ENCODE measurements at places on chromosomes 16 and 17. TPM values are rescaled to one million over a fixed set of nuclear protein-coding genes. Genes with fewer than 3 reads are reported as not detected.

GRCh38 chr17:13888056-13888609 lies 181.2 kb upstream of the COX10 start:
- no peak for DNase-seq

GRCh38 chr16:678858-679813 lies 1.1 kb upstream of the STUB1 start:
- DNase-seq = no peak

- no peak for DNase-seq
Measured at GRCh38 chr17:49290690-49291359, 60.2 kb upstream of the PHOSPHO1 start.

DNA sequence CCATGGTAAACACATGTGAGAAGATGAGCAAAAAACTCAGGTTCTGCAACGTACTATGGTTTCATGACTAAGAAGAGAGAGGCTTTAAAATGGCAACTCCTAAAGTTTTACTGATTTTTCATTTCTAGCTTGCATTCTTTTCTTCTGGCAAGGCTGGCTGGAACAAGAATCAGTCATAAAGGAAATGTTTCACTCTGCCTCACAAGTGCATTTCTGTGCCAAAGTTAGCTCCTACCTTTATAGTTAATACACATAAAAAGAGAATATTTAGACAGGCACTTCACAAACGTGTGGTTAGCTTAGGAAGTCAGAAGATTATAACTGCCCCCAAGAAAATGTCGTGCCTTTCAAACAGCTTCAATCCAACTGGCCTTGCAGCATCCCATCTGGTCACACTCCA lies 417.1 kb upstream of the CDH11 start:
- no peak for DNase-seq

GRCh38 chr16:2042986-2043666 lies 4.5 kb downstream of the NTHL1 start:
- DNase-seq = no peak

DNA sequence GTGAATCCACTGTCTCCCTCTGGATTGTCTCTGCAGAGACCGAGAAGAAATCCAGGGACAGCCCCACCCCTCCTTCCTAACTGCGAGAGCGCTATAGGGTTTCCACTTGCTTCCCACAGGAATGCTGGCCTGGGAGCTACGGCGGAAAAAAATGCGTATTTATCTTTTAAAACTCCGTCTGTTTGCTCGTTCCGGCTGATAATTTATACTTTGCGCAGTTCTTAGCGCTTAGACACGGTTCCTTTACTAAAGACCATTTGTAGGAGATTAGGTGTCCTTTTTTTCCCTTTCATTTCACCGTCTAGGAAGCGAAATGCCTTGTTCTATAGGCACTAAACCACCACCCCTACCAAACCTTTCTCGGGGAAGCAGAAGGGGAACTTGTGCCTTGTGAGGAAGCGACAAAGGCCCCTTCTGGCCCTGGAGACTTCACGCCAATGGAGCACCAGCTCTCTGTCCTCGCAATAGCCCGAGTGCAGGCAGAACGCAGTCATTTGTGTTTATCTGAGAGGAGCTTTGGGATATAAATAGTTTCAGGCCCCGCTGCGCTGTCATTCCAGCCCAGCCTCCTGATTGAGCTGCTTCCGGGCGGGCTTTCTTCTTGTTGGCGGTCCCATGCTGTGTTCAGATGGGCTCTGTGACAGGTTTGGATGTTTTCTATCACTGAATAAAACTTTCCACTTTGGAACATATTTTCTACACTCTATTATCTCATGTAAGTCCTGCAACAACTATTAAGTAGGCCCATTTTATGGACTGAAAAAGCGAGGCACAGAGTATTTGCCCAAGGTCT lies 791 bp upstream of the SUPT4H1 start:
- no peak for DNase-seq

- DNase-seq = no peak
Measured at GRCh38 chr16:80931801-80932707, 74.6 kb downstream of the CMC2 start.

GRCh38 chr16:66357523-66357928 lies 9.0 kb upstream of the CDH5 start:
- no peak for DNase-seq

DNA sequence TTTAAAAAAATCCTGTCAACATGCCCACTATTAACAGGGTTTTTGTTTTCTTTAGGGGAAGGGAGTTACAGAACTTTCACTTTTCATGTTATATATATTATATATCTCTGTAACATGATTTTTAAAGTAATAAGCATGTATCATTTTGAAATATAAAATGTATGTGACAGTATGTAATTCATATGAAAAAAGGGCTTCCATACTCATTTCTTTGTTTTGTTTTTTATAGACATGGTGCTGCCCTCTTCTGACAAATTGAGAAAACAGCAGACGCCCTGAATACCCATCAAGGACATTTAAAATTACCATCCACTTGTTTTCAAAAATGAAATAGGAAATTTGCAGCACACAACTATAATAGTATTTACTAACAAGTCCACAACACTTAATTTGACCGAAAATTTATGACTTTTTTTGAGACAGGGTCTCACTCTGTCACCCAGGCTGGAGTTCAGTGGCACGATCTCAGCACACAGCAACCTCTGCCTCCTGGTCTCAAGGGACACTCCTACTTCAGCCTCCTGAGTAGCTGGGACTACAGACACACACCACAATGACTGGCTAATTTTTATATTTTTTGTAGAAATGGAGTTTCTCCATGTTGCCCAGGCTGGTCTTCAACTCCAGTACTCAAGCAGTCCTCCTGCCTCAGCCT lies 30.4 kb downstream of the CFDP1 start:
- no peak for DNase-seq

DNA sequence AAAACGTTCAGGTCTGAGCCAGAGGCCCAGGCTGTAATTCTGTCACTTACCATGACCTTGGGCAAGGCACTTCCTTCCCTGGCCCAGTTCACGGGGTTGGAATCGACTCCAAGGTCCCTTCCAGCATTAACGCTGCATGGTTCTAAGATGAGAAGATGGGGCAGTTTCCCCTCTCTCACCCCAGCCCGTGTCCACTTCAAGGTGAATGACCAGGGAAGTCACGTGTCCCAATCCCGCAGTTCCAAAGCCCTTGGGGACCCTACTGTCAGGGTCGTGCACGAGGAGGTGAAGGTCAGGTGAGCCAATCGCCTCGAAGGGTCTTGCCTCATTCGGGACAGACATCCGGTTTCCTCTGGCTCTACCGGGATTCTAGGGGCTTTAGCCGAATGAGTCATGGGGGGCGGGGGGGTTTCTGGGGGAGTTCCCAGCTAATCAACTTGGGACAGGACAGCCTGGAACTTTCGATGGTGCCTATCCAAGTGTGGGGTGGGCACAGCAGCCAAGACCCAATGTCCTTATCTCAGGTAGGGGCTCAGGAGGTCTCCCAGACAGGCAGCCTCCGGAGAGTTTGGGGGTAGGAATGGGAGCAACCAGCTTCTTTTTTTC lies 762 bp upstream of the CSF3 start:
- DNase-seq = no peak

- no peak for DNase-seq
Measured at GRCh38 chr16:72995151-72995881, 52.6 kb downstream of the ZFHX3 start.

GRCh38 chr17:78113804-78114785 lies 14.5 kb downstream of the TMC6 start:
- DNase-seq = no peak

GRCh38 chr17:62949036-62949435 lies 17.0 kb upstream of the TANC2 start:
- DNase-seq = no peak

DNA sequence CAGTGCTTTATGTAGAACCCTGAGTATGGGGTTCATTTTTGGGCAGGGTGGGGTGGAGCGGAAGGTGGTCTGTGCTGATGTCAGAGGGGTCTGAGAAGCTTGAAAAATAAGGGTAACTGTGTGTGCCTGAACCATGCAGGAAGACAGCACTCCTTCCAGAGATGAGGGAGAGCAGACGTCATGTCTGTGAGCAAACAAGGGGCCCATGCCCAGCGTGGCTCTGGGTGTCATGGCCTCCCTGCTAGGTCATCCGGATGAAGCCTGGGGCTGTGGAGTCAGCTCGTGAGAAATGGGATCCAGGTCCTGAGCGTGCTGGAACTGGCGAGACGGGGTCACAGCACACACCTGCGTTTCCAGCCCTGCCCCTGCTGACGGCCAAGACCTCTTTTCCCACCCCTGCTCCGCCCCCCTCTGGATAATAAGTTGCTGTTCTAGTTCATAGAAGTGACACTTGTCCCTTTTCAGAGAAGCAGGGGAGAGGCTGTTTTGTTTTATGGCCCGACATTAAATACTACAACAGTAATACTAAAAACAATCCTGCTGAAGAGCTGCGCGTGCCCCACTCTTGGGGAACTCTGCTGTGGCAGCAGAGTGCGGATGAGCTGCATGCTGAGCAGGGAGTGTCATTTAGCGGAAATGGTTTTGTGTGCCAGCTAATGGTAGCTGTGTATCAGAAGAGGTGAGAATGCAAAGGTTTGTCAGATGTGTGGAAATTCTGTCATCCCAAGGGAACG lies 92.6 kb downstream of the RPTOR start:
- no peak for DNase-seq

- peak; percentile 69 for DNase-seq
Measured at GRCh38 chr16:4307215-4308037, 8.4 kb upstream of the GLIS2 start.

- no peak for DNase-seq
Measured at GRCh38 chr16:72963533-72964315, 84.2 kb downstream of the ZFHX3 start.

GRCh38 chr17:30332057-30332542 lies 1.8 kb downstream of the TMIGD1 start:
- DNase-seq = no peak

- no peak for DNase-seq
Measured at GRCh38 chr16:27312580-27313421, 973 bp upstream of the IL4R start.

DNA sequence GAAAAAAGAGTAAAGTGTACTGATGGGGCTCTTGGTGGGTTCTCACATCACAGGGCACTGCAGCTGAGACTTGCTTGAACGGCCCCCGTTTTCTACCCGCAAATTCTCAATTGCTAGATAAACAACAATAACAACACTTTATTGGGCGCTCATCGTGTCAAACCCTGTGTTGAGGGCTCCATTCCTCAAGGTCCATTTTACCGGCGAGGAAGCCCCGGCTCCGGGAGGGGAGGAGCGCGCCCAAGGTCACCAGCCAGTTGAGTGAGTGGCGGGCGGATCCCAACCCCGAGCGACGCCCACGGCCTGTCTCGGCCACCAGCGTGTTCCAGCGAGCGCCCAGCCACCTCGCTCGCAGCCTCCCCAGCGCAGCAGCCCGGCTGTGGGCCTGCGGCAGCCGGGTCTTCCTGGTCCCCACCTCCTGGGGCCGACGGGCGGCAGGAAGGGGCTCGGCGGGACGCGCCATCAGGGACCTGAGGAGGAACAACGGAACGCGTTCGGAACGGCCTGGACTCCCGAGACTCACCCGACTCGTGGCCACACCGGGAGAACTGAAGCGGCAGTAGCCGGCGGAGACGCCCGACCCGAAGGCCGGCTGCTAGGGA lies 373 bp downstream of the CMC2 start:
- DNase-seq = peak; percentile 27

- DNase-seq = no peak
Measured at GRCh38 chr17:65953316-65954147, 238.4 kb downstream of the CEP112 start.

- no peak for DNase-seq
Measured at GRCh38 chr16:87819983-87820382, 49.3 kb downstream of the SLC7A5 start.

GRCh38 chr17:17871913-17872312 lies 35.1 kb upstream of the SREBF1 start:
- DNase-seq = no peak

DNA sequence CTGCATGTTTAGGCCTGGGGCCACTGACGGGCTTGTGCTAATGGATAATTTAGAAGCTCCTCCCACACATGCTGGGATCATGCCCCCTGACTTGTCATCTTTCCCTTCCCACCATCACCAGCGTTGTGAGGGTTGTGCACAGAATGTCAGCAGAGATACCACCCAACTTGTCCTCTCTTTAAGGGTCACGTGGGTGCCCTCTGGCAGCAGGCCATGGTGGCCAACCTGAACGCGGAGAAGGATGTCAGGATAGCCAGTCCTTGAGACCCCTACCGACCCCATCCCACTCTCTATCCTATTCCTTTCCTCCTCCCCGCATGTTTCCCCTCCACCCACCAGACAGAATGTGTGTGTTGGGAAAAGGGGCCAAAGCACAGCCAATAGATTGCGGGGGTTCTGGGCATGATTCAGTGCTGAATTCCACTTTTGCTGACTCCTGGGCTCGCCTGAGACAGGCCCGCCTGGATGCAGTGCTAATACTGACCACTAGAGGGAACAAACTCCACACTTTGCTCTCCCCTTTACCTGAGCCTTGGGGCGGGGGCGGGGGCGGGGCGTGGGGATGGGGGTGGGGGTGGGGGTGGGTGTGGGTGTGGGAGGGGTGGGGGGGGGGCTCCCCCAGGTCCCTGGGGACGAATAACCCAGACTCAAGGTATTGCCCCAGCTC lies at the start of gene GH2:
Gene GH2 (minus strand): TSS at position 10 of the 667 bp plus-strand sequence. CDS start 143 bp downstream, outside the sequence.
- no peak for DNase-seq

DNA sequence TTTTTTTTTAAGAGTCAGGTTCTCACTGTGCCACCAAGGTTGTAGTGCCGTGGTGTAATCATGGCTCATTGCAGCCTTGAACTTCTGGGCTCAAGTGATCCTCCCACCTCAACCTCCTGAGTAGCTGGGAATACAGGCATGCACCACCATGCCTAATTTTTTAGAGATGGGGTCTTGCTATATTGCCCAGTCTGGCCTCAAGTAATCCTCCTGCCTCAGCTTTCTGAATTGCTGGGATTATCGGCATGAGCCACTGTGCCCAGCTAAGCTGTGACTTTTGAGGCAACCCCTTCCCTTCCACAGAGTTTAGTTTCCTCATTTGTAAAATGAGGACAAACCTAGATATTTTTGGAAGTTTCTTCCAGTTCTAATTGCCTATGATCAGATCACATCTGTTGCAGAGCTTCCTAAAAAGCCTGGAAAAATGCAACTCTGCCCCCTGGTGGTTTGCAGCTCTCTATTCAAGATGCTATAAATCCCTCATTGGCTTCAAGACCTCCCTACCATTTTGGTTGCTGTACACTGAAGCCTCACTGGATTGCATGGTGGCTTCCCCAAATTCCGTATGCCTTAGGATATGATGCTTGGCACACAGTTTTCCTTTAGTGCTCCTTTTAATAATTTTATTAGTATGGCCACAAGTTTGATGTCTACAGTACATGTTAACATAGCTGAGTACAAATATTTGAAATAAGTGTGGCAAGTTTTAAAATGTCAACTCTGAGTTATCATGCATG lies 19.3 kb downstream of the GDE1 start:
- DNase-seq = peak; percentile 3

GRCh38 chr16:57846078-57846697 lies 43.9 kb upstream of the KIFC3 start:
- no peak for DNase-seq

- DNase-seq = no peak
Measured at GRCh38 chr17:57603978-57604377, 141.1 kb downstream of the CCDC182 start.

Gene CSF3
- 4.0 TPM for total RNA-seq

Gene PRSS36
- 0.38 TPM for total RNA-seq

Gene GNAO1
- 0.50 TPM for total RNA-seq

Gene SECTM1
- 4.3 TPM for total RNA-seq

Gene PIP4K2B
- total RNA-seq = 18.8 TPM

Gene FAM171A2
- 3.7 TPM for total RNA-seq

Gene ARL5C
- not detected for total RNA-seq

Gene SLC12A3
- total RNA-seq = not detected

Gene CES1
- total RNA-seq = 2.4 TPM

Gene DNASE1L2
- 0.38 TPM for total RNA-seq

Gene WSCD1
- total RNA-seq = 0.22 TPM

Gene PYDC1
- total RNA-seq = not detected

Gene SRR
- 34.8 TPM for total RNA-seq

Gene TP53TG3B
- not detected for total RNA-seq

Gene SMIM22
- 5.2 TPM for total RNA-seq

Gene TBX2
- 3.4 TPM for total RNA-seq

Gene TMEM235
- not detected for total RNA-seq

Gene TMEM238L
- 4.8 TPM for total RNA-seq
